Dermis lymphatic vessel endothelial cell (primary cell): ENCODE measurements at places on chromosomes 7 and 10. TPM values are rescaled to one million over a fixed set of nuclear protein-coding genes. Genes with fewer than 3 reads are reported as not detected.

The UTF1 gene
- total RNA-seq, result not detected in 2 replicates

The CTAGE4 gene
- 0.09 TPM in 1 of 2 replicates, not detected in the other for total RNA-seq

The INSYN2A gene
- under 0.01 TPM in 1 of 2 replicates, not detected in the other for total RNA-seq

The TMEM213 gene
- not detected in 2 replicates for total RNA-seq

The DPYSL4 gene
- total RNA-seq, result 0.76 and 1.3 TPM in 2 replicates

The IMPDH1 gene
- total RNA-seq, result 31.1 and 42.9 TPM in 2 replicates

The PPP1R3C gene
- total RNA-seq, result 0.09 and 0.33 TPM in 2 replicates

The KCNH2 gene
- total RNA-seq, result not detected in 2 replicates

The STEAP2 gene
- total RNA-seq, result 0.22 and 0.52 TPM in 2 replicates

The NXPH1 gene
- not detected in 2 replicates for total RNA-seq

The AOAH gene
- 0.22 and 0.52 TPM in 2 replicates for total RNA-seq
